ENCODE measurements at places on chromosomes 3 and 15.
A peak's percentile ranks its signal among the peaks of the same experiment; 100 is the strongest.

- no peak for DNase-seq
Measured at GRCh38 chr3:186003610-186004009, 65.8 kb upstream of the TRA2B start.

DNA sequence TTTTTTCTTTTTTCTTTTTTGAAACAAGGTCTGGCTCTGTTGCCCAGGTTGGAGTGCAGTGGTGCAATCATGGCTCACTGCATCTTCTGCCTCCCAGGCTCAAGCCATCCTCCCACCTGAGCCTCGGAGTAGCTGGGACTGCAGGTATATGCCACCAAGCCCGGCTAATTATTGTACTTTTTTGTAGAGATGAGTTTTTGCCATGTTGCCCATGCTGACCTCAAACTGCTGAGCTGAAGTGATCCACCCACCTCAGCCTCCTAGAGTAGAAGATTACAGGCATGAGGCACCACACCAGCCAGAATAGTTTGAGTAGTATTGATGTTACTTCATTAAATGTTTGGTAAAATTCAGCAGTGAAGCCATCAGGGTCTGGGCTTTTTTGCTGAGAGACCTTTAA lies 251.8 kb downstream of the CADM2 start:
- no peak for DNase-seq

DNA sequence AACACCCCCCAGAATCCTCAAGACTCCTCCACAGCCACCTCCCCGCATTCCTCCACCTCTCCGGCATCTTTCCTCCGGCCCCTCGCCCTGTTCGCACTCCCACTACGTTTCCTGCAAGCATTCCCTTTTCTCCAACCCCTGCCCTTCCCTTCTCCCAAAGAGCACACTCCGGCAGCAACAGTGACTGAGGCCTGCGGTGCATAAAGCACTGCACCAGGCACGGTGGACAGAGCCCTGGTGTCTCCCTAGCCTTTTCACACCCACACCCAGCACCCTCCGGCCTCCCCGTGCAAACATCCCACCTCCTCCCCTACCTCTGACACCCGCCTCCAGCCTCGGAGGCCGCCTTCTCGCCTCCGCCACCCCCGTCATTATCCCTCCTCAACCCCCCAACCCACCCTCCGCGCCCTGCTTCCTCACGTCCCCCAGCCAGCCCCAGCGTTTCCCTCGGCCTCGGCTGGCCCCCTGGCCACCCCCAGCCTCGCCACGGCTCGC lies 577 bp downstream of the ZNF148 start:
- DNase-seq = peak; percentile 45

- no peak for DNase-seq
Measured at GRCh38 chr3:190117981-190118380, 2.7 kb downstream of the P3H2 start.

DNA sequence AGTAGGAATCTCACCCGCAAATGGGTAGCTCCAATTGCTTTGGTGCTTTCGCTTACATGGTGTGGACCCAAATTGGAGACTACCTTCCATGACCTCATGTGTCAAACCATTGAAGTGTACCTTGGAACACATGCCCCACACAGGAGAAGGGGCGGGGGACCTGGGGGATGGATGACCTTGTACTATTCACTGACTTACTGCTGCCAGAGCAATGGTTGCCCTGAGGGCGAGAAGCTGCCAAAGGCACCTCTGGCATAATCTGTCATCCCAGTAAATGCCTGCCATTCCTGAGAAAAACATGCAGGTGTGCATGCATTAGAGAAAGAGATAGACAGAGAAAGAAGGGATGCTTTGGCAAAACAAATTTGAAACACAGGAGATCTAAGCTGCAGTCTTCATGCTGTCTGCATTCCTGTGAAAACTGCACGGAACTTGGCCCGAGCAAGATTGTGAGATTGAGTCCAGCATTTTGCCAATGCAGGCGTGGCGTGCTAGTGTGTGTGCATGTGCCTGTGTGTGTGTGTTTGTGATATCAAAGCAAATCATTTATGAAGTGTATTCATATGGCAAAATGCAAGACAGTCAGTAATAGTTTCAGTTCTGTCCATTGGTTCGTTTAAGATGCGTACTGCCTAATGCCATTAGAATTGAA lies 219.5 kb upstream of the MDFIC2 start:
- DNase-seq = no peak

DNA sequence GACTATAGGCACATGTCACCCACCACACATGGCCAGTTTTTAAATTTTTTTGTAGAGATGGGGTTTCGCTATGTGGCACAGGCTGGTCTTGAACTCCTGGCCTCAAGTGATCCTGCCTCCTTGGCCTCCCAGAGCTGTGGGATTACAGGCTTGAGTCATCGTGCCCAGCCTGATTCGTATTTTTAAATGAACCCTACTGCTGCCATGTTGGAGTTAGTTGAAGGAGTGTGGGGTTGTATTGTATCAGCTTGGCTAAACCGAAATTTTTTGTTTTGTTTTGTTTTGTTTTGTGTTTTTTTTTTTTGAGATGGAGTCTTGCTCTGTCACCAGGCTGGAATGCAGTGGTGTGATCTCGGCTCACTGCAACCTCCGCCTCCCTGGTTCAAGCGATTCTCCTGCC lies 11.8 kb upstream of the ZNF770 start:
- no peak for DNase-seq

GRCh38 chr3:189848395-189849040 lies 217.3 kb downstream of the TP63 start:
- DNase-seq = no peak

DNA sequence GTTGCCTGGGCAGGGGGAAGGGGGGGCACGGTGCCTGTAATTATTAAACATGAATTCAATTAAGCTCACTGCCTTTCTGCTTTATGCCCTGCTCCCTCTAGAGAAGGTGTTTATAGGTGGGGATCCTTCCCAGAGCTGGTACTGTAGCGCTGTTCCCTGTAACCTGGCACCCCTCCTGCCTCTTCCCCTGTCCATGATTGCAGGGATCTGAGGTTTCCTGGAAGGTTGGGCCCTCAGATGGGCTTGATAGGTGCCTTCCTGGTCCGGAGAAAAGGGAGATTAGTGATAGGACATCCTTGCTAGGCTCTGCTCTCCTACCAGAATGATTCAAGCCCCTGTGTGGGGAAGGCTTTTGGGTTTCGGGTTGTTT lies 2.1 kb upstream of the FAM131A start:
- no peak for DNase-seq

DNA sequence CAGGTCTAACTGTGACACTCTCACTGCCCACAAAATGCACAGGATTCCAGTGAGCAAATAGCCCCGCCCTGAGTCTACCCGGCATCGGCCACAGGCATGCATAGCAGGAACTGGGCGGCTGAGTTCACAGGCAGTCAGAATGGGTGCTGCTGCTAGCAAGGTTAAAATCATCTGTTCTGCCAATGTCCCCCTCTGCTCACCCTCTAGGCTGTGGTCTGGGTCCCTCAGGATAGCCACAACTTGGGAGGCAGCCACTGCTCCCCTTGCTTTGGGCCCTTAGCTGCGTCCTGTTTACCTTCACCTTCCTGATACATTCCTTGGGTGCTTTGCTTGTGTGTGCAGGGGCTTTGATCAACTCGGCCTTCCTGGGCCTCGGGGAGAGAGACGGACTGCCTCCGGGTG lies 232.9 kb upstream of the RGMA start:
- no peak for DNase-seq

DNA sequence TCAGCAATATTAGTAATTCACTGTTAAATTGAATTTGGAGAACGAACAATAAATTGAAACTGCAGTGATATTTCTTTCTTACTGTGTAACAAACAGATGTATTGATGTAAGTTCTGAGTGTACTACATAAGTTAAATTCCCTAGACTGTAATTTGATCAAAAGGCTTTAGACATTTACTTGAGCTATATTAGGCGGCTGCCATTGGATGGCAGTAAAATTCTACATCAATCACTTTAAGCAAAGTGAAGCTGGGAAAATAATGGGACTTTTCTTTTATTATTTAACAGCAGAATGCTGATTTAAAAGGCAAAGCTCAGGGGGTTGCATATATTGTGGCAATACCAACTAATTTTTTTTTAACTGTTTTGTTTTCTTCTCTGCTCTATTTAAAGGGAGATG lies 212.6 kb upstream of the PLSCR5 start:
- DNase-seq = no peak
